ENCODE measurements at places on chromosomes 6 and 20. TPM values are rescaled to one million over a fixed set of nuclear protein-coding genes. Genes with fewer than 3 reads are reported as not detected.

ZBP1 gene
- total RNA-seq, result not detected

EGFL8 gene
- 0.75 TPM for total RNA-seq

UCKL1 gene
- 21.0 TPM for total RNA-seq

SALL4 gene
- total RNA-seq, result 0.15 TPM

GFRA4 gene
- total RNA-seq, result not detected

NSFL1C gene
- total RNA-seq, result 15.4 TPM

PEX7 gene
- 9.2 TPM for total RNA-seq

TFAP2D gene
- not detected for total RNA-seq

ASIP gene
- total RNA-seq, result not detected

PLN gene
- 6.5 TPM for total RNA-seq

DZANK1 gene
- total RNA-seq, result 1.2 TPM

SSTR4 gene
- total RNA-seq, result not detected

MYBL2 gene
- 3.6 TPM for total RNA-seq

CCN2 gene
- total RNA-seq, result 981 TPM
